ENCODE measurements at places on chromosomes 12 and 14.

DNA sequence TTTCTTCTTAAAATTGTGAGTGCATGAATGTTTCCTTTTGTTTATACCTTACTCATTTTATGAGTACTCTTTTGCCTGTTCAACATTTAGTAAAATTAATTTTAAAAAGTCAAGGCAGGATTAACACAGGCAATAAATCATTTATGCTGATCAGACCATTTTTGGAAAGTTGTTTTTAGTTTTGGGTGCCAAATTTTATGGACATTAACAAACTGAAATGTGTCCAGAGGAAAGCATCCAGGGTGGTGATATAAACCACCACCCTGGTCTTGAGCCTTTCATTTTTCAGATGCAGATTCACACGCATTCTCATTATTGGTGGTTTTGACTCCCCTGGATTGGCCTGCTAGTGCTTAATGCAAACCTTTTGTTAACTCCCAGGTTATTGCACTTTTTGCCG, 26.3 kb downstream of the RASSF8 start:
- no peak for DNase-seq

GRCh38 chr14:59268858-59269257, 80.4 kb downstream of the DAAM1 start:
- DNase-seq = no peak

GRCh38 chr12:130413909-130414308, 76.2 kb downstream of the PIWIL1 start:
- no peak for DNase-seq

GRCh38 chr12:43636725-43637463, 84.9 kb upstream of the ADAMTS20 start:
- DNase-seq = no peak

GRCh38 chr14:85296456-85297210, 233.3 kb upstream of the FLRT2 start:
- DNase-seq = no peak

DNA sequence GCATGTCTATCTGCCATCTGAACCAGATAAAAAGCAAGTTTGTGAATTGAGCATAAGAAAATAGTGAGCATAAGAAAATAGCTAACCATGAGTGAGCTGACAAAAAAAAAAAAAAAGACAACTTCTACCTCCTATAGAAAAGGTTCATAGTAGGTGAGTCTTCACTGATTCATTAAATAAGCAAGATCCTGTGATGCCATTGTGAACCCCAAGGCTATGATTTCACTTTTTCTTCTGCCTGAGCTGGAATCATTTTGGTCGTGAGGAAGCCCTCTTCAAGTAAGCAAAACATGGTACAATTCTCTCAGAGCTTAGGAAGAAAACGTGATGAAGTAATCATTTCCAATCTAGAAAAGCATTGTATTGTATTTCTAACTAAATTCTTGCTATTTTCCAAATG, 1.2 kb downstream of the PIK3C2G start:
- no peak for DNase-seq

- DNase-seq = no peak
These were observed 468.0 kb downstream of the BCAT1 start for GRCh38 chr12:24480766-24481449.

DNA sequence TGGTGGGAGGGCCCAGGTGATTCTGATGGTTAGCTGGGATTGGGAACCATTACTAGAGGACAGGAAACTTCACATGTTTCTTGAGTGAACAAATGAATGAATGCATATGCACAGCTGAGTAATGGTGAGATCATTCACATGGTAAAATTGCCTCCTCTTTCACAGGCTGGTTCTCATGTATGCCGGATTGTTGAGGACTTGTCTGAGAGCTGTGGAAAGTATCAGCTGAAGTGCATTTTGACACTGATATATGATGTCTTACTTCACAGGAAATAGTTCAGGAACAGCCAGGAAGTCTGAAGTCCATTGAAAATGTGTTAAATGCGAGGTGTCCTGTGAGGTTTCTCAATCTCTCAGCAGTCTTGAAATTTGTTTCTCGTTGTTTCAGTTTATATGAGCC, 77.6 kb upstream of the DACT1 start:
- no peak for DNase-seq

- DNase-seq = no peak
These were observed 23.6 kb upstream of the GPHB5 start for GRCh38 chr14:63342371-63342770.

DNA sequence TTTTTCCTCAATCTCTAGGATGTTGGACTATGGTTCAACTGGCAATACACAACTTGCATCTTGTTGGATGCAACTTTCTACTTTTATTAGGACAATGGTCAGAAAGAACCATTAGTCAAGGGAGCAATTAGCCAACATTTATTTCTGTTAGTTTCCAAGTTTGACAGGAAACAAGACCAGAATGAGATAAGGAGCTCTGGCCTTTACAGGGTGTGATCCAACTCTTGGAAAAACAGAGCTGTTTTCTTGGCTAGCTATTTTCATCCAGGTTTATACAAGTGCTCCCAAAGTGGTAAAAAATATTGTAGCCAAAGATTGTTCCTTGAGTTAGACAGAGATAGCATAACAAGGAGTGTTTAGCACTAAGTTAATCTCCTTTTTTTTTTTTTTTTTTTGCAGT, 3.9 kb upstream of the SYNE2 start:
- no peak for DNase-seq

DNA sequence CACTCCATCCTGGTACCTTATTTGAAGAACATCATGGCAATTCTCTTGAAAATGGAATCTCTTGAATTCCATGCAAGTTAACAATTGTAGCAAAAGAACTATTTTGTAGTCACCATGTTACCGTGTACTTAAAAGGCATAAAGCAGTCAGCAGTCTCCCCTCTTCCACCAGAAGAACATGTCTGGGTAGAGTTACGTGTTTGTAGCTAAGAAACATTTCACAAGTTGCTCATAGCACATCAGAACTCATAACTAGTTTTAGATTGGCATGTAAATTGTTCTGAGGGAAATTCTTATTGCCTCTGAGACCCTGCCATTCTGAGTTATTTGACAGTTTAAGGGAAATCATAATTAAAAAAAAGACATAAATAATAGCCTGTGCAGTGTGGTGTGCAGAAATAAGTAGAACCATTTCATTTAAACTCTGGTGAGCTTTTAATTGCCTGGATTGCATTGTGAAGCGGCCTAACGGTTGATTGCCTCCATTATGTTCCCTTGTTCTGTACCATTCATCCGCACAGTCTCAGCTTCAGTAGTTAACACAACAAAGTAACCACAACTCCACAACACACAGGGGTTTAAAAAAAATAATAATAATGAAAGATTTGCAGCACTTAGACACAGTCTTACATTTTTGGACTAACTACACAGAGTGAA, 2.6 kb downstream of the LMO3 start:
- DNase-seq = no peak

Data from NCI-H1694 treated with DMSO at 0.1 percent for 48 hours (cell line).